ENCODE measurements at places on chromosomes 5 and 9.

- no peak for DNase-seq
Observed at GRCh38 chr5:89444088-89444487, 561.1 kb upstream of the MEF2C start.

- DNase-seq: no peak
Observed at GRCh38 chr5:146825033-146825432, 53.5 kb downstream of the PPP2R2B start.

DNA sequence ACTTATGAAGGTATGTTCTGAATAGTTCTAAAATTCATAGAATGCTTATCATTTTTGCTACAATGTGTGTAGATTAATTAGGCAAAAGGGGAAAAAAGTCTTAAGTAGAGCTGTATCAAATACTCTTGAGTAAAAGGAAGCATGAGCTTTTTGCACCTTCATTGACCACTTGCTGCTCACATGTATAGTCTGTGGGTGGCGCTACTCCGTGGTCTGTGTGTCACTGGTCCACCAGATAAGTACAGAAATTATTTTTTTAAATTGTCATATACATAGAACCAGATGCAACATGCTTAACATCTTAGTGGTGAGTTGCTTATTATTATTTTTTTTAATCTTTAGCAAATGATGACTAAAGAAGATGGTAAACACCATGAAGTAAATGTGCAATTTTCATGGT lies 130.2 kb downstream of the MAN2A1 start:
- DNase-seq: no peak

DNA sequence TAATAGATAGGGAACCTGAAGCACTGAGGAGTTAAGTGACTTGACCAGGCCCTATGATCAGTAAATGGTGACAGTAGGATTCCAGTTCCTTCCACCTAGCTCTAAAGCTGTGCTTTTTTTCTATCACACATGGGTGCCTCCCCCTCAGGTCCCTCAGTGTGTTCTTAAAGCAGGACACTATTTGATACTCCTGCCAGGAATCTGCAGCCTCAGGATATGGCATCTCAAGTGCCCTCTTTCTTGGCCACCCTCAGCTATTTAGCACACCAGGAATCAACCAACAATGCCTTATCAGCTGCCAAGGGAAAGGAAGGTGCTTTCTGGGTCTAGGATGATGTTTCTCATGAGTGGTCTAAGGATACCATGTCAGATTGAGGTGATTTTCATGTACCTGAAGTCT lies 49.1 kb downstream of the MACROH2A1 start:
- no peak for DNase-seq

GRCh38 chr5:78747055-78747454 lies 98.5 kb upstream of the LHFPL2 start:
- no peak for DNase-seq

- no peak for DNase-seq
Observed at GRCh38 chr9:18487611-18488010, 13.7 kb downstream of the ADAMTSL1 start.

DNA sequence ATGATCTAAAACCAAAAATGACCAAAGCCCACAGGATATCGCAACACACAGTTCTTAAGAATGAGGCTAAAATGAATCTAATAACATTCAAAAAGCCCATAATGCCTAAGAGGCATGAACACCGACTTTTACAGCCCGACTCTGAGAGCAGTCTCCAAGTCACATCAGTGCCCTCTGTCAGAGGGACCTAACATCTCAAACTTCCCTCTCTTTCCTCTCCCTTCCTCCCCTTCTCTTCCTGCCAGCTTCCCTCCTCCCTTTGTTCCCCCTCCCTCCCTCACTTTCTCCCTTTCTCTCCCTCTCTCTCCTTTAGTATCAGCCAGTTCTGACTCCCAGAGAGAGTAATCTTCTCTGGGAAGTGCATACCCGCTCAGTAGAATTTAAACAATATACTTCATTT lies 154.4 kb downstream of the GLIS3 start:
- peak; percentile 9 for DNase-seq

DNA sequence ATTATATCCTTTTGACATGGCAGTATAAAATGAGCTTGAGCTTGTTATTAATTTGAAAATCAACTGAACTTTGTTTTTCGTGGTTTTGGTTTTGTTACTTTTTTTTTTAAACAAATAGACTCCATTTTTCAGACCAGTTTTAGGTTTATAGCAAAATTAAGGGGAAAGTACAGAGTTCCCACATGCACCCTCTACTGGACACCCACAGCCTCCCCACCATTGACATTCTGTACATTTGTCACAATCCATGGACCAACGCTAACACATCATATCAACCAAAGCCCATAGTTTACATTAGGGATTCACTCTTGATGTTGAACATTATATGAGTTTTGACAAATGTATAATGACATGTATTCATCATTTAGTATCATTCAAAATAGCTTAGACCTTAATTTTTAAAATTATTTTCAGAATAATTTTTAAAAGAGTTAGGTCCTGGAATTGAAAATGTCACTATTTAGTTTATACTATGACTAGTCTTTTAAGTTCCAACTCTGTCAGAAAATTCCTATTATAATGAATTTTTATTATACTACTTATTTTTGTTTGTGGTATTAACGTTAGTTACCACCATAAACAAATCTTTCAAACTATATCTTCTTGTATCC lies 35.3 kb upstream of the JMY start:
- peak; percentile 40 for DNase-seq
